ENCODE measurements at places on chromosomes 4 and X.

DNA sequence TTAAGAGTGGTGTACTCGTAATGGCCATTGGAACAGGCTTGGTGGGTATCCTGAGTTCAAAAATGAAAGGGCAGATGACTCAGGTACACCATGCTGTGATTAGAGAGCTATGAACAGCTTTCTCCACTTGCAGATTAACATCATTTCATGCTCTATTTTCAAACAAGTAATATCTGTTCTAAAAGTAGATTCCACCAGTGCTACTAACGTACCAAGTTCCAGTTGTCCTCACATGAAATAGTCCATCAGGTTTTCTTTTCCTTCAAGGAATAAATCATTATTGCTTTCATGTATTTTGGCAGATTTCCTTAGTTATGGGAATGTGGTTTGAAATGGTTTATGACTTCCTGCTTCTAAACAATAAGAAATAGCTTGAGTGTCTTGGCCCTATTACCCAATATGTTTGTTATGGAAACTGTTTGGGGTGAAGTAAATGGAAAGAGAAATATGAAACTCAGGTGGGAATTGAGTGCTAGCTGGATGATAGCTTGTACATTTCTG is 49.9 kb downstream of the PCDH7 start:
- peak; percentile 69 for DNase-seq

DNA sequence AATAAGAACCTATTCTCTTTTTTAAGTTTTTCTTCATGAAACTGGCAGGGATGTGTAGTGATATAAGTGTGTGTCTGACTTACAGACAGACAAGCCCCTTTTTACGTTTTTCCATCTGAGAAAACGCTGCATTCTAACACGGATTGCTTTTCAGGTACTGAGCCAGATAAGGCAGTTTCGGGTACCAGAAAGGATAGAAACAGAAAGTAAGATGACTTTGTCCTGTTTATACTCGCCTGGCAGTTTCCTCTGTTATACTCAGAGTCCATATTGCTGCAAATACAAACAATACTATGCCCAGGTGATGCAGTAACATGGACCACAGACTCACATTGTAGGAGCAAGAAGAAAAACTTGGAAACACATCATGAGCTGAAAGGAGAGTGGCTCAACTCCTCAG is 2320.6 kb upstream of the AGA start:
- DNase-seq: no peak

DNA sequence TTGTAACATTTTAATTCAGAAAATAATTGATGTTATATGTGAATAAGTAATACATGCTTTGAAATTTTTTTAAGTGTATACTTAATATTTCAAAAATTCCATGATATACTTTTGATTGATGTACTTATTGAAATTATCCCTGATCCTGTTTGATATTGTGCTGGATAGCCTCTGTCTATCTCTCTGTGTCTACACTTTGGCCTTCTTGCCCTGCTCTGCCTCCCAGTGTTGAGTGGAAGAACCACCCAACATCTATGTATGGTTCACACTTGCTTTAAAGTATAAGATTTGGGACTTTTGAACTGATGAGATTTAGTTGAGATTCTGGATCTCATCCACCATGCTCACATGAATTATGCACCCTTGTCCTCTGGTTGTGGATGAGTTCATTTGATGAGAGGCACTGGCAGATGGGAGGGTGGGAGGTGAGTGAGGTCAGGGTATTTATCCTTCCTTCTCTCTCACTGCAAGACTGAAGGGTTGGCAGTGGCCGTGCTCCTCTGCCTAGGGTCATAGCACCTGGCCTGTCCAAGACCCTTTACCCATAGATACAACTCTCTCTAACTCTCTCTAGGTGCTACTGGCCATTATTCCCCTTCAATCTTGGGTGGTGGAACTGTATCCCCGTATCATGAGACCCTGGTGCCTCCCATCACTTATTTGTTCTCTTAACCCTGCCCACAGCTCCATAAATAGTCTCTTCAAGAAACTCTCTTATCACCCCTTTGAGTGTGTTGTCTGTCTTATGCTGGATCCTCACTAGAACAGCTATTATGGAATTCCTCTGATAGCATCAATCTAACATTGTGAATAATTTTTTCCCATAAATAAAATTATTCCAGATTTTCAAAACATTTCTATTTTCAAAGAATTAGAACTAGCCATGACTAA is 75.2 kb downstream of the CORIN start:
- no peak for DNase-seq

DNA sequence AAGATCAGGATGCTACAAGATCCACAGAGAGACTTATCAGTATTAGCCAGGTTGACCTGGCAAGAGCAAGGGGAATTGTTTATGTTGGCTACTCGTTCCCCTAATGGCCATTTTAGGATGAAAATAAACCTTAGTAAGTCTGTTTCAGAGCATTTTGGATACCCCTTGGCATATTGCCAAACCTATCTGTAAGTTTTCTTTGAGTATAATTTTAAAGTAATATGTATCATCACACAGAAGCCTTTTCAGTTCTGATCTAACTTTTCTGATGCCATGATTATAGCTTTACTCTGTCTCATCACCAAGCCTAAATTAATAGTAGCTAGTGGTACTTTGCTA is 99.7 kb downstream of the TSPAN7 start:
- DNase-seq: no peak

DNA sequence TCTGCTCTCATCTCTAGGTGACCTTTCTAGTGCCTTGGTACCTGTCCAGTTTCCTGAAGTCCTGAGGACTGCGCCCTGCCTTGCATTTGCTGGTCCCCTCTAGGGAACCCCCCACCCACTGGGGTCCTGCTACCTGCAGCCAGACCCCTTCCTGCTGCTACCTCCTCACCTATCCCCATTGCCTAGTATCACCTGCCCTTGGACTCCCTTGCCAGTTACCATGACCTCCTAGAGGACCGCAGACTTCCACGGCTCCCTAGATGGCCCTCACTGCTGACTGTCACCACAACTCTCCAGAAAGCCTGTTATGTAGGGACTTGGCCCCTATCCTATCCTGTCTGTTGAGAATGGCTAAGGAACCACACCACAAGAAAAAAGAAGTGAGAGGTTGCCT is 166.6 kb downstream of the EFNB1 start:
- DNase-seq: no peak

Data from epithelial cell of esophagus (primary cell).